ENCODE measurements at places on chromosomes 12 and 14.
A peak's percentile ranks its signal among the peaks of the same experiment; 100 is the strongest.

DNA sequence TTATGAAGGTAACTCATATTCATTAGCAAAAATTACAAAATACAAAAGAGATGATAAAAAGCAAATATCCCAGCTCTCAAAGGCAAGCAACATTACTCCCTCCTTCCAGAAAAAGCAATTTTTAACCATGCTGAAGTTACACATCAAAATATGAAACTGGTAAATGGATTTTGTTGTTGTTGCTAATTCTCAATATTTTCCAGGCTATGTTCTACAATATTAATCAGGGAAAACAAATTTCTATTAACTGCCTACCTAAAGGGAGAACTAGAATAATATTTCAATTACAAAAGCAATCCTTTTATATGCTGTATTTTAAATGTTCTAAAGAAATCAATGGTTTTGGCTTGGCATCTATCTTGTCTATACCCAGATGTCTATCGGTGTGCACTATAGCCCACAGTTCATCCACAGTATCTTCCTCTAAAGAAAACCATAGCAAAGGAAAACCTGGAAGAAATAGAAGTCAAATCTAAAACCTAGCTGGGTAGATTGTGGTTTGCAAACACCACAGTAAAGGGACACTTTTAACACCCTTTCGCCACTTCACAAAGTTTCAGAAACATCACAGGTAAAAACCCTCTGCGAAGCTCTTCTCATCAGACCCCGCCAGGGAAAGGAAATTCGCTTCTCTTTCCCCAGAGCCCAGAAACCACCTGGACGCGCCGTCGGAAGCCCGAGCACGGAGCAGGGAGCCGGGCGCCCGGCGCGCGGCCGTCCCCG is 32.0 kb downstream of the TC2N start:
- DNase-seq, result peak; percentile 5

GRCh38 chr14:53412819-53413675 is 259.9 kb upstream of the DDHD1 start:
- DNase-seq, result no peak

DNA sequence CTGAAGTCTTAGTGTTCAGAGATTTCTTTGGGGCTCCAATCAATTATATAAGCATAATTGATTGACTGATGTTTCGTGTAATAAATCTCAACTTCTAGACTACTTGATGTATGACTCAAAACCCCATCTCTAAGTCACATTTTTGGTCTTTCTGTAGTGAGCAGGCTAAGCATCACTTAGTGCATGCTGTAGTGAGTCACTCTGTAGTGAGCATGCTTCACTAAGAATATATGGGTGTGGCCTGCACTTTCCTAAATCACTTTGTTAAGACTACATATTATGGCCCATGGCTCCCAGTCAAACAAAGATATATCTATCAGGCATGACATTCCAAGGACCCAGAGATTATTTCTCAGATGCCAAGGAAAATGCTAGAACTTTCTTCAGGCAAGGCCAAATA is 909.4 kb upstream of the LRFN5 start:
- no peak for DNase-seq

DNA sequence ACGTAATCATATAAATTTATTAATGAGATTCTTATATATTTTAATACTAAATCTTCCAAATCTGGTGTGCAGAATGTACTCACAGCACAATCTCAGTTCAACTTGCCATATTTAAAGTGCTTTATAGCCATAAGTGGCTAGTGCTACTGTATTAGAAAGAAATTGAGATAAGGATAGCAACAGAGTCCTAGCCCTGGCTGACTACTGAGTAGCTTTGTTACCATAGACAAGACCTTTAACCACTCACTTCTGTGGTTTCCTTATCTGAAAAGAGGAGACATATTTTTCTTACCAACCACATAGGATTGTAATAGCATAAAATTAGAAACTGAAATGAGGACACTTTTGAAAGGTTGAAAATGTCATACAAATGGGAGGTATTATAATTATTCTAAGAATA is 2.0 kb upstream of the CHURC1 start:
- DNase-seq, result no peak

GRCh38 chr12:121424624-121424975 is 24.7 kb downstream of the RNF34 start:
- no peak for DNase-seq

DNA sequence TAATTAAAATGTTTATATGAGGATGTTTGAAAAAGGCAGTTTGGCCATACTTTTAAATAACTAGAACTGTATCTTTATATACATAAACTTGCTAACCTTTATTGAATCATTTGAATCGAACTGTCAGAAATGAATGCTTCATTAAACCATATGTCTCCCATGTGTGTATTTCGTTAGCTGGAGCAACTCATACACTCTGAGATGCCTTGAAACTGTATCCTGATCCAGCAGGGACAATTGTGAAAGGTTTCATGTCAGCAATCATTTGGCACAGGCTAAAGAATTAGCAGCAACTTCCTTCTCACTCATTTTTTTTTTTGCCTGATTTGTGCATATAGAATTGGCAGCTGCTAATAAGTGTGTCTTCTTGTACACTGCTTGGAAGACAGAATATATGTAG is 109.9 kb downstream of the NAV3 start:
- no peak for DNase-seq

DNA sequence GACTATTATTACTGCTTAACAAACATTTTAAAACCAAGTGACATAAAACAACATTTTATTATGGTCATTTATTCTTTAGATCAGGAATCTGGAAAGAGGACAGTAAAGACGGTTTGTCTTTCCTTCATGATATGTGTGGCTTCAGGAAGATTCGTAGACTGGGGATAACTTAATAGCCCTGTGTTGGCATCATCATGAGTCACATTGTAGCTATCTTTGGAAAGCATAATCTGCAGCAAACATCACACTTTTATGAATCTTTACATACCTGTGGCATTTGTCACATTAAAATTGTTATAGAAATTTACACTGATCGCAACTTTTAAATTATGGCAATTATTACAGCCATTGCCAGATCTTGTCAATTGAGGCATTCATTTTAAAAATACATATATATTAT is 397.1 kb downstream of the NOVA1 start:
- no peak for DNase-seq

DNA sequence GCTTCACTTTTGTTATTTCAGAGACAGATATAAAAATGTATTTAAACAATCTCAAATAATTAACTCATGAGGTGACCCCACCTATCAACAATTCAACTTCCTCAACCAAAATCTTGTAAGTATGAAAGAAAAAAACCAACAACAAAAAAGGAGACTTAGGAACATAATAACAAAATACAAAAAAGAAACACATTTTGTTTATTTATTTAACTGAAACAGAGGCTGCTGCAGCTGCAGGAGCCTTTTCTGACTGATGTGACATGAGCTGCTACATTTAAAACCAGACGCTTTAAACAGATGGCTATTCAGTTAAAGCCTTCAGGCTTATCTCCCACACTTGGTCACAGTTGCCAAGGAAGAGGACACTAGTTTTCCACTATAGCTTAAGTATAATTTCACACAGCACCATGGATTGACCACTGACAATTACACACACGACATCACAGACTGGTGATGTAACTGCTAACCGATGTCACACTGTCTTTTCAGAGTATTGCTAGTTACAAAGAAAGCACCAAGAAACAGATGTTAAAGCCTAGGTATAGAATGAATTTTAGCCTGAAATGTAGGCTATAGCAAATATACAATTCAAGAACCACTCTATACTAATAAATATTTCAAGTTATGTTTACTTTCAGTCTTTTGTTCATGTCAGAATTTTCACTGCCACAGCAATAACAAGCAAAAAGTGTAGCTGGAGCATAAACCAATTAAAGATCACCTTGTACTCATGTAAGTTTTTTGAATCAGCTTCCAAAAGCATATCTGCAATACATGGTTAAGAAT is 113.0 kb downstream of the MED13L start:
- no peak for DNase-seq

GRCh38 chr12:57401165-57401564 is 29.7 kb downstream of the R3HDM2 start:
- DNase-seq, result no peak

DNA sequence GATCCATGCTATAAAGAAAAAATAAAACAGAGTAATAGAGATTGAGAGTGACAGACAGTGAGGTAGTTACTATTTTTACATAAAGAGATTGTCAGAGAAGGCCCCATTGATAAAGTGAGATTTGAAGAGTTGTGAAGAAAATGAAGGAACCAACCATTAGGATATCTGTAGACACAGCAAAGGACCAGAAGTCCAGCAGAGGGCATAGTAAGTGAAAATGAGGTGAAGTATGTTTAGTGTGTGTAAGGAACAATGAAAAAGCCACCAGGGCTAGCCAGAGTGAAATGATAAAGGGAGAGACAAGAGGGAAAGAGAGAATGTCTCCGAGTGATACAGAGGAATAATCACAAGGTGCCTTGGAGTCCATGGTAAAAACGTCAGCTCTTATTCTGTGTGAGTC is 411.0 kb downstream of the NELL2 start:
- no peak for DNase-seq

GRCh38 chr12:67367843-67368242 is 98.7 kb downstream of the CAND1 start:
- no peak for DNase-seq

GRCh38 chr12:131611416-131612091 is 99.3 kb upstream of the SFSWAP start:
- no peak for DNase-seq

DNA sequence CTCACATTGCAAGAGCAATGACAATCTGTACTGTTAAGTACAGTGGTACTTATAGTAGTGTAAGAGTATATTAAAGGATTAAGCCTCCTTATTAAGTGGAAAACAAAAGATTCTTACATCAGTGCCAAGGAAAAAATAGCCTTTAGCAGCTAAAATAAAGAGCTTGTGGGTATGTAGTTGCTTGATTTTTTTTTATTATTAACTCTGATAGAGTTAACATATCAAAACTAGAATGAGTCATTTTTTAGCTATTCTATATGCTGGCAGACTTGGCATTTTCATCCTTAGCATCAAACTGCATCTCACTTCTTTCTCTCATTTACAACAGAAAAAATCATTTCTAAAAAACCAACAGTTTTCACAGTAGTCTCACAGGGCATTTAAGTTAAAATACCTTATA is 86.5 kb downstream of the ATP2B1 start:
- no peak for DNase-seq

DNA sequence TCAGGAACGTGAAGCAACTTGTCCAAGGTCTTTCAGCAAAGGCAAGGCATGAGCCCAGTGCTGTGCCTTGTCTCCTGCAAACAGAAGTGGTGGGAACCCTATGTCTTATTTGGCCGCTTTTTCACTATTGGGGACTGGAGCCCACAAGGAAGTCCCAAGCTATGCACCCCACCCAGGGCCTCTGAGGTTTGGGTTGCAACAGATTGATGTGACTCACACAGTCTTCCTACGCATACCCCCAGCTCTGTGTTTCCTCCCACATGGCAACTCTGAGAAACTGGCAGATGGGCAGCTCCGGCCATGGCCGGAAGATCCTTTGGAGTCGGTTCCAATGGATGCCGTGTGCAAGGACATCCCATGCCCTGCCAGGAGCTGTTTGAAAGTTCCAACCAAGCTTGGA is 28.3 kb upstream of the CMKLR1 start:
- DNase-seq, result no peak

- no peak for DNase-seq
Measured at GRCh38 chr14:105005329-105005928, 15.5 kb downstream of the CDCA4 start.

GRCh38 chr12:121034616-121035305 is 4.3 kb downstream of the OASL start:
- DNase-seq, result no peak
